ENCODE measurements at places on chromosomes 11 and 22. TPM values are rescaled to one million over a fixed set of nuclear protein-coding genes. Genes with fewer than 3 reads are reported as not detected.

- DNase-seq: peak; percentile 17
Measured at GRCh38 chr22:44855855-44856254, 103.5 kb downstream of the ARHGAP8 start.

Gene OR2AG2
- 0.49 TPM for polyA plus RNA-seq

DNA sequence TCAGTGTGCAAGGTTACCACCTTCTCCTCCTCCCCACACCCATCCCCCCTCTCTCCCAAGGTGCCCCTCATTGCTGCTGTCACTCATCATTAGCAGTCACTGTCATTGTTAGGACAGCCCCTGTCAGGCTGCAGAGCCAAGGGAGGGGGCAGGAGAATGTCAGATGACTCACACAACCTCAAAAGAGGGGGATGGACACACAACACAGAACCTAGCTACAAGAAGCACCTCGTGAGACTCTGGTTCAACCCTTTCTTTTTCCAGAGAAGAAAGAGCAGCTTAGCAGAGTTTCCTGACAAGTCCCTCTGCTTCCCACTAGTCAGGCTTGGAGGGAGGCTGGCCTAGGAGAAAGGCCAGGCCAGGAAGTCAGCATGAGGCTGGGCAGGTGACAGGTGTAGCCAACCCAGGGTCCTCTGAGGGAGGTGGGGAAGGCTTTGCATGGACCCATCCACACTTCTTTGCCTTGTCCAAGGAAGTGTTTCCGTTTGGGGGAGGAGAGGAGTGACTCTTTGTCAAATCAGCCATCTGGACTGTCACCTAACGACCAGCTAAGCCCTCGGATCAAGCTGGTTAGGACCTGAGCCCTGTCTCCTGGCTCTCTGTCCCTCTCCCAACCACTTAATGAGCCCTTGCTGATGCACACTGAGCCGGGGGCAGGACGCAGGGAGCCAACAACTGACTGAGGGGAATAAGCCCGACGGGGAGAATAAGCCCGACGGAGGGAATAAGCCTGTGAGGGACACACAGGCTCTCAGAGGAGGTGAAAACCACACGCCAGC is 18.3 kb downstream of the ADORA2A start:
- no peak for DNase-seq

Gene PHOX2A
- polyA plus RNA-seq: 0.94 TPM

Gene DCDC1
- polyA plus RNA-seq: 0.15 TPM

DNA sequence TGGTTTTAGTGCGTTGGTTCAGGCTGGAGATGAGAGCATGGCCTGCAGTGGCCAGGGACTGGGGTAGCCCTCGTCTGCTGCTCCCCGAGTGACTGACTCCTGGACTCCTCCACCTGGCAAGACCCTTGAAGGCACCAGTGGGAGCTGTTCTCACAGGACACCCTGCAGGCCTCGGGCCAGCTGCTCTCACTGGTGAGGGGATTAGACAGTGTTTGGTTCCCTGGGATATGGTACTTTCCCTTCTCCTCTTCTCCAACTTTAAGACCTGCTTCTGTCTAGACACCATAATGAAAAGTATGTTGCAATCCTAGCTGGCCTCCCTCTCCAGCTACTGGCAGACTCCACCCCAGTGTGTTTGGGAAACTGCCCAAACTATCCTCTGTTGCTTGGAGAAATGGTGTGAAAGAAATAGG is 168.8 kb upstream of the CADM1 start:
- DNase-seq: no peak

Gene WBP2NL
- not detected for polyA plus RNA-seq

DNA sequence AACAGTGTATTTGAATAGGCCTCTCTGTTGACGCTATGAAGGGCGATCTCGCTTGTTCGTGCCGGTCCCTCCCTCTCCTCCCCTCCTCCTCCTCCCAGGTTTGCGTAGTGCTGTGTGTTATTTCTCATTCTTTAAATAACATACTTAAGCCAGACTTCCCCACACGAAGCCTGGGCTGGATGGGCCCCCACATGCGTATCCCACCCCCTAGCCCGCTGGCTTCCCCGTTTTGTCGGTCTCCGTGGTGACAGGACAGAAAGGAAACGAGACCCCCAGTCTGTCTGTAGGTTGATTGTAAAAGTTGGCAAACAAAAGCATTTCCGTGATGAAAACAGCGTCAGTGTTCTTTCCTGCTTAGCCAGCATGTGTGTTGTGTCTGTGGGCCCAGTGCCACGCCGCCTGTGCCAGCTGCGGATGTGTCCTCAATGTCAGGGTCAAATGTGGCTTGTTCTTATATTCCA is 27.3 kb downstream of the FAM118A start:
- no peak for DNase-seq

DNA sequence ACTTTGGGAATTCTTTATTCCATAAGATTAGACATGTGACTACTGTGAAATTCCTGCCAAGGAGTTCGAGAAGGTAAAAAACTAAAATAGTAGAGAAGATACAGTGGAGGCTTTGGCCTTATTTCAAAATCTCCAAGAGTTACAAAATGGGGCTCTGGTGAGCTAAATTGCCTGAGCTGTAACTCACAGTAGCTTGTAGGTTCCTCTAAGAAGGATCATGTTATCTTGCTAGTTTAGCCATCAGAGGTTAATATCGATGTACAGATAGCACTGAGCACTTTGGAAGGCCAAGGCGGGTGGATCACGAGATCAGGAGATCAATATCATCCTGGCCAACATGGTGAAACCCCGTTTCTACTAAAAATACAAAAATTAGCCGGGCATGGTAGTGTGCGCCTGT is 81.1 kb downstream of the USP35 start:
- DNase-seq: no peak

Gene NAALAD2
- 2.1 TPM for polyA plus RNA-seq

DNA sequence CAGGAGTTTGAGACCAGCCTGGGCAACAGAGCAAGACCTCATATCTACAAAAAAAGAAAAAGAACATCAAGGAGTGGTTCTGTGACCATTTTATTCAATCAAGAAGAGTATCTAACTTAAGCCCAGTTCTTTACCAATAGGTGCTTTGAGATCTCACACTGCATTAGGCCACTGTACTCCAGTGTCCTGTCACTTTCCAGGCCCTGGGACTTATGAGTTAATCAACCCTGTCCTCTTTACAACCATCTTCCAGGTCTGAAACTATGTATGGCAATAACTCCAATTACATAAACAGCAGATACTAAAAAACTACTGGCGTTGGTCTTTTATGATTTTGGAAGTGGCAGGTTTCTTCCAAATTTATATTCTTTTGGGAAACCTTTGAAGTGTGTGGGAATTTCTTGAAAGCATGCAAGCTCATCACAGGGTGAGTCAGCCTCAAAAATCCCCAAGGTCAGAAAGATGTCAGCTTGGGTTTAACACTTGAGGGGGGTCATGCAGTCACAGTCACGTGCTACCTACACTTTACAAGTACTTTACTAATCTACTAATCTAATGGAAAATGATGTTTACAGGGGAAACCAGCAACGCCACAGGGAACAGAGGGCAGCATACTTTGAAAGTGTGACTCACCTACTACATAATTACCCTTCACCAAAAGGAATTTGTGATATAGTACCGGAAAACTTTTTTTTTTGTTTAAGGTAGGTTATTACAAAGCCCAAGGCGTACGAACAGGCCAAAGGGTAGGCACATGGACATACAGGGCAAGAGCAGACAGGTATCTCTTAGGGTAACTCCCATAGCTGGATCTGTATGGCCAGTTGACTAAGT is 15.6 kb downstream of the PISD start:
- no peak for DNase-seq

Measured in H1 (cell line).